ENCODE measurements at places on chromosomes 16 and 17. TPM values are rescaled to one million over a fixed set of nuclear protein-coding genes. Genes with fewer than 3 reads are reported as not detected.

The ATP2A3 gene
- 279 TPM for total RNA-seq

The TMEM11 gene
- 10.3 TPM for total RNA-seq

The MYH8 gene
- not detected for total RNA-seq

The SRP68 gene
- 80.4 TPM for total RNA-seq

The SHISA6 gene
- total RNA-seq, result not detected

The C1QTNF8 gene
- total RNA-seq, result not detected

The SPATA32 gene
- total RNA-seq, result not detected

The KRTAP1-4 gene
- not detected for total RNA-seq

The TBC1D3B gene
- total RNA-seq, result 3.5 TPM

The THAP11 gene
- total RNA-seq, result 31.2 TPM

The CACNG1 gene
- not detected for total RNA-seq

The NOTUM gene
- not detected for total RNA-seq

The TAF1C gene
- total RNA-seq, result 61.8 TPM

The CLEC3A gene
- total RNA-seq, result not detected

The ARL5C gene
- not detected for total RNA-seq

The FOXF1 gene
- total RNA-seq, result not detected

The PMFBP1 gene
- 3.4 TPM for total RNA-seq

The FBXL16 gene
- 29.0 TPM for total RNA-seq

The HSD11B2 gene
- not detected for total RNA-seq

The PLXDC1 gene
- 7.5 TPM for total RNA-seq

The GPR139 gene
- total RNA-seq, result not detected

The SMIM36 gene
- 0.10 TPM for total RNA-seq

The KRT25 gene
- total RNA-seq, result not detected

The SLC16A6 gene
- 9.8 TPM for total RNA-seq

The RPTOR gene
- 55.1 TPM for total RNA-seq

The PKMYT1 gene
- total RNA-seq, result not detected

The EXOSC6 gene
- 27.4 TPM for total RNA-seq

The ASPHD1 gene
- total RNA-seq, result not detected

The KRT28 gene
- total RNA-seq, result not detected

The SGF29 gene
- 49.7 TPM for total RNA-seq

The CKLF gene
- 42.5 TPM for total RNA-seq

The PALB2 gene
- 8.2 TPM for total RNA-seq

The ZP2 gene
- not detected for total RNA-seq

The KCNG4 gene
- total RNA-seq, result not detected

The ATP2C2 gene
- total RNA-seq, result not detected

The CBX2 gene
- not detected for total RNA-seq

The NPIPB8 gene
- 1.2 TPM for total RNA-seq

The KRT12 gene
- not detected for total RNA-seq

The RHBDF1 gene
- 0.75 TPM for total RNA-seq

The OVCA2 gene
- 35.2 TPM for total RNA-seq

The ERAL1 gene
- total RNA-seq, result 19.0 TPM

The IGSF6 gene
- 0.39 TPM for total RNA-seq

The ZPBP2 gene
- total RNA-seq, result 0.37 TPM

The CCL3 gene
- 5.8 TPM for total RNA-seq

The PRR35 gene
- not detected for total RNA-seq

All from T-helper 17 cell (primary cell).